Activated naive CD4-positive, alpha-beta T cell (primary cell): ENCODE measurements at places on chromosomes 6 and 20.

- peak; percentile 21 for DNase-seq
Observed at GRCh38 chr20:47220161-47220582, 136.3 kb downstream of the ZMYND8 start.

DNA sequence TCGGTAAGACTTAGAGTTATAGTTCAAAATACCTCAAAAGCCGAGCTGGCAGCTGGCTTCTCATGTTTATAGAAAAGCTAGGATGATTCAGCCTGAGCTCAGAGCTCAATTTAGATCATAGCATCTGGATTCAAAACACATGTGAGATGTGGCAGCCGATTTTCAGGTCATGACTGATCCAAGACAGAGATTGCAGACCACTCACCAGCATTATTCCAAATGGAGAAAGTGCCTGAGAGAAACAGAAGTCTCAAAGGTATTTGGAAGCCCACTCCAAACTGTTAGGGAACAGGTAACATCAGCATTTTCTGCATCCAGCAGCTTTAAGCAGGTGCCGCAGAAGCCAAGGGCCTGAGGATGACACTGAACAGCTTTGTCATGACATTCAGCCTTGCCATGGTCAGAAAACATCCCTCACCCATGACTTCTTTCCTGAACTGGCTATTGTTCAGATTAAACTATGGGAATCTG lies 102.2 kb downstream of the BACH2 start:
- DNase-seq = no peak

DNA sequence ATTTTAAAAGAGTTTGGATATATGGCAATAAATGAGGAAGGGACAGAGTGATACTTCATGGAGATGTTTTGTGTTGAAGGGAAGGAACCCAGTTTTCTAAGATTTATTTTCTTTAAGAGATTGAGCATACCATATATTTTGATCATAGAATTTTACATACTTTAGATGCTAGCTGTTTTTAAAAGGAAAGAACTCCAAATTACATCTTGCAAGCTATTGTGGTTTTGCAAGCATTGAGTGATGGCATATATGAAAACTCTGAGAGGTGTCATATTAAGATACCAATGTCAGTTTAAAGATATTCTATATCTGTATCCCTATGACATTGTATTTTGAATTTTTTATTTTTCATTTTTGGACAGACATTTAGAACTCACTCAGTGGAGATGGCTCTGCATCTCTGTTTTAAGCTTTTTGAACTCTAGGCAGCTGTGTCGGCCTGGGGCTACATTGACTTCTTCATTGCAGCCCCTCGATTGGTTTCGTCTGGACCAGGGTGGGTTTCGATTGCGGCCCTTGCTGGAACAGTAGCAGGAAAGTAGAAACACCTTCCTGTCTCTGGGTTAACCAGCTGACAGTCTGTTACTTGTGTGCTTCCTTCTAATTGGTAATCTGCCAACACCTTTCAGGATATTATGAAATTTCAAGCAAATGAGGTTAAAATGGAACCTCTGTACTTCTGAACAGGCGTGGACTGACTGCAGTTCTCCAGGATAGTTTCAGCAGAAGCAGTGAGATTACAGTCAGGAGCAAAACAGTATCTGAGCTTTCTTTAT lies 14.0 kb downstream of the IGF2R start:
- no peak for DNase-seq

- DNase-seq = no peak
Observed at GRCh38 chr6:130425537-130425936, 59.7 kb downstream of the TMEM200A start.

DNA sequence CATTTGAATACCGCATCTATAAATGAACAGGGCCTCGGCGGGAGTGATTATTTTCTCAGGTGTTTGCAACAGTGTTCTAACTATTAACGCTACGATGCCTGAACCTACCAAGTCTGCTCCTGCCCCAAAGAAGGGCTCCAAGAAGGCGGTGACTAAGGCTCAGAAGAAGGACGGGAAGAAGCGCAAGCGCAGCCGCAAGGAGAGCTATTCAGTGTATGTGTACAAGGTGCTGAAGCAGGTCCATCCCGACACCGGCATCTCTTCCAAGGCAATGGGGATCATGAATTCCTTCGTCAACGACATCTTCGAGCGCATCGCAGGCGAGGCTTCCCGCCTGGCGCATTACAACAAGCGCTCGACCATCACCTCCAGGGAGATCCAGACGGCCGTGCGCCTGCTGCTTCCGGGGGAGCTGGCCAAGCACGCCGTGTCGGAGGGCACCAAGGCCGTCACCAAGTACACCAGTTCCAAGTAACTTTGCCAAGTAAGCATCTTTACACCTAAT lies 70.9 kb downstream of the HFE start:
- peak; percentile 56 for DNase-seq

GRCh38 chr6:148112851-148113319 lies 229.8 kb upstream of the SASH1 start:
- DNase-seq = no peak

GRCh38 chr6:131331151-131331550 lies 195.9 kb downstream of the AKAP7 start:
- DNase-seq = no peak

DNA sequence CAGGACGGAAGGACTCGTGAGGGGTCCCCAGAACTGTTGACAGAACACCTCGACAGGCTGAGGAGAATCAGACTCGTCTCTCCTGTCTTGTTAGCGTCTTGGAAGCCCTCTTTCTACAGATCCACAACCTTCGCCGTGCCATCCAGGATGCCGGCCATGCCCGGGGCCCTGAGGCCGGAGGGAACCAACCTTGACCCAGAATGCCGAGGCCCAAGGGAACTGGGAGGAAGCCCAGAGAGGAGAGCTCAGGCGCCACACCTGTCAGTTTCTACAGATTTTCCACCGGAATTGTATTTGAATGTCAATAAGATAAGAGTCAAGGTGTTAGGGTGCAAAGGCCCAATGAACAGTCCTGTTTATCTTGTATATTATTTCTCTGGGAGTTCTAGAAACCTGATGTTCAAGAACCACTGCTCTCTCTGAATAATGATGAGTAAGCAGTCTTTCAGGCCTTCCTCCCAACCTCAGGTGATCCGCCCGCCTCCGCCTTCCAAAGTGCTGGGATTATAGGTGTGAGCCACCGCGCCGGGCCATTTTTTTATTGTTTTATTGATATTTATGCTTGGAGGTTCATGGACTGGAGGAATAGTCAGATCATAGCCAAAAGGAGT lies 799 bp upstream of the ME1 start:
- DNase-seq = no peak

GRCh38 chr6:109623288-109623687 lies 67.7 kb downstream of the AK9 start:
- no peak for DNase-seq

DNA sequence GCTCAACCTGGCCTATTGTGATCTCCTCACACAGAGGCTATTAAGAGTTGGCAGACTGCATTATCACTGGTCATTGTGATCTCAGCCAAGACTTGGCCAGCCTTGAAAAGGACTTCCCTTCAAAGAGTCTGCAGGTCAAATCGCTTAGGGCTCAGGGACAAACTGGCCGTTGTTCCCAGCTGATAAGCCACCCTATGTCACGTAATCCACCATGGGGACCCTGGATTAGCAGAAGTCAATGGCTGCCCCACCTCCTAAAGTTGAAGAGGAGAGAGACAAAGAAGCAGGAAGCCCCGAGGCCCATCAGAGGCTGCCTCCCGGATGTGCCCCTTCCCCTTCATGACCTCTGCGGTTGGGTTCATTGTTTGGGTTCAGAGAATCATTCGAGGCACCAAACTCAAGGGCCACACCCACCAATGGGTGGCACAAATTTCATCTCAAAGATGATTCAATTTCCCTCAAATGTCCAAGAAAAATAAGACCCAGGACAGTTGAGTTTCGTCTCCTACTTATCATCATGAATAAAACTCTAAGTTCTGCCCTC lies 56.6 kb downstream of the BPIFB1 start:
- no peak for DNase-seq

DNA sequence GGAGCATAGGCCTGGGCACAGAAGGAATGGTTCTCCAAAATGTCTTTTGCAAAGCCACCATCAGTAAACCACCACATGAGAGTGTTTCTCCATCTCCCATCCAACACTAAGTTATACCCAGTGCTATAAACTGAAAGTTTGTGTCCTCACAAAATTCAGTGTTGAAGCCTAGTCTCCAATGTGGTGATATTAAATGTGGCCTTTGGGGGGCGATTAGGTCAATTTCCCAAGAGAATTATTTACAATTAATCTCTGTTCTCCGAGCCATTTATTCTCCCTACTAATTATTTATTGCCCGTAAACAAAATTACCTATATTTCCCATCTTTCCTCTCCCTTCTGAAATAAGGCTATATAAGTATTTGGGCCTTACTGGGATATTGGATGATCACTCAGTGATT lies 26.1 kb downstream of the OR2B2 start:
- DNase-seq = no peak
